ENCODE measurements at places on chromosomes 12 and 14.

DNA sequence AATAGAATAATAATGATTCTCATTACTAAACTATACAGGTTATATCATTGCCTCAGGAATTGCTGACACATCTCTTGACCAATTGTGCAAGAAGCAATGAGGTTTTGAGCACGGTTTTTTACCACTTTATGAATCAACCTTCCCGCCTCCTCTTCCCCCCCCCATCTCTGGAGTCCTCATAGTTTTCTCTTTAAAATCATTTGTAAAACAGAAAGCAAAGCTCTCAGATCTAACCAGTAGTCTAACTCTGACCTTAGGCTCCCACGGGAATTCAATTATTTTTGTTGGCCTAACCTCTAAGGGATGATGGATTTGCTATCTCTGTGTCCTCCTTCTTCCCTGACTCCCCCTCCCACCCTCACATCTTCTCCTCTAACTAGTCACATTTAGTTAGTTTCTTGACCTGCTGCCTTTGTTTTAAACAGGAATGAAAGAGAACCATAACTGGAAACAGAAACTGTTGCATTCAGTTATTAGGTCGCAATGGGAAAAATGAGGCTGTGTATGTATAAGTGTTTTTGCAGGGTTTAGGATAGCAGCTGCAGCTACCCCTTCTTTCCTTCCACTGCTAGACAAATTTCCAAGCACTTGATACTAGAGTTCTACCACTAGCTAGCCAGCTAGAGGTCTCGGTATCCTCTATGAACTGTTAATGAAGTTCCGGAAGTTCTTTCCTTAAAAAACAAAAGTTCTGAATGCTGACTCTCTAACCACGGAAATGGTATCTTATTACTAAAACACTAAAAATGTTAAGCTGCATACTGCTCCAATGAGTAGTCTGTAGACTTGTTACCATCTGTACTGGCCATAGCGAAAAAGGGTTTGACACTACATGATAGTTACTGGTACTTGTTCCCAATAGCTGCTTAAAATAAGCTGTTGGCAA is 65.4 kb downstream of the TAOK3 start:
- no peak for DNase-seq

GRCh38 chr12:66279123-66279712 is 23.1 kb upstream of the HELB start:
- DNase-seq, result no peak

DNA sequence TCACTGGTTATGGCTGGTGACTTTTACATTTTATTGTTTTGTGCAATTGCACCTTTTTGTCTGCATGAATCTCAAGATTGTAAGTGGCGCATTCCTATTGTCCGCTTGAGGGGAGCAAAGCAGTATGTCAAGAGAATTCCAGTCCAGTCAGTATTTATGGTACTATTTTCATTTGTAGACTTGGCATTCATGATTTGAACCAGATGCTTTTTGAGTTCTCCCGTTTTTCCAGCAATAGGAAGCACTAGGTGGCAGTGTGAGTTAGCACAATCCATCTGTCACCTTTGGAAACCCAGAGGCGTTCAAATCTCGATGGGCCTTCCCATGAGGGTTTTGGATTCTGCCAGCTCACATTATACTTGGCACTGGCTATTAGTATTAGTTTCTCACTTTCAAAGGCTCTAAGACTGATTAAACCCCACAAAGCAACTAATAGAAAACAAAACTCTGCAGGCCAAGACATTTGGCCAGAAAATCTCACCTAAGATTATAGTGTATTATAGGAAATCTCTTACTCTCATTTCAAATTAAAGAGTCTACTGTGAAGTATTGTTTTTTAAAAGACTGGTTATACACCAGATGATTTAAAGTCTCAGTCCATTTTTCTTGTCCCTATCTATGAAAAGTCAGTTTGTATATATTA is 2.2 kb downstream of the DACT1 start:
- peak; percentile 85 for DNase-seq

- DNase-seq, result no peak
Observed at GRCh38 chr12:1517007-1517406, 77.4 kb downstream of the FBXL14 start.

- no peak for DNase-seq
Observed at GRCh38 chr14:74865156-74865555, 10.8 kb downstream of the PROX2 start.

- peak; percentile 89 for DNase-seq
Observed at GRCh38 chr12:50070314-50071060, 13.1 kb downstream of the ASIC1 start.

Data from hindlimb muscle (tissue), 1 donor.